OCI-LY7 (cell line): ENCODE measurements at places on chromosomes 1 and 21. TPM values are rescaled to one million over a fixed set of nuclear protein-coding genes. Genes with fewer than 3 reads are reported as not detected.

- DNase-seq, result no peak
Measured at GRCh38 chr1:219235903-219236481, 62.3 kb downstream of the LYPLAL1 start.

UBE2U gene
- not detected in 2 replicates for total RNA-seq

ILDR2 gene
- total RNA-seq, result 2.5 and 3.2 TPM in 2 replicates

GRCh38 chr1:200474633-200475032 lies 64.8 kb upstream of the ZNF281 start:
- DNase-seq, result no peak

- no peak for DNase-seq
Measured at GRCh38 chr1:207081088-207081487, 7.6 kb upstream of the C4BPB start.

PLPPR4 gene
- not detected in 2 replicates for total RNA-seq

DNA sequence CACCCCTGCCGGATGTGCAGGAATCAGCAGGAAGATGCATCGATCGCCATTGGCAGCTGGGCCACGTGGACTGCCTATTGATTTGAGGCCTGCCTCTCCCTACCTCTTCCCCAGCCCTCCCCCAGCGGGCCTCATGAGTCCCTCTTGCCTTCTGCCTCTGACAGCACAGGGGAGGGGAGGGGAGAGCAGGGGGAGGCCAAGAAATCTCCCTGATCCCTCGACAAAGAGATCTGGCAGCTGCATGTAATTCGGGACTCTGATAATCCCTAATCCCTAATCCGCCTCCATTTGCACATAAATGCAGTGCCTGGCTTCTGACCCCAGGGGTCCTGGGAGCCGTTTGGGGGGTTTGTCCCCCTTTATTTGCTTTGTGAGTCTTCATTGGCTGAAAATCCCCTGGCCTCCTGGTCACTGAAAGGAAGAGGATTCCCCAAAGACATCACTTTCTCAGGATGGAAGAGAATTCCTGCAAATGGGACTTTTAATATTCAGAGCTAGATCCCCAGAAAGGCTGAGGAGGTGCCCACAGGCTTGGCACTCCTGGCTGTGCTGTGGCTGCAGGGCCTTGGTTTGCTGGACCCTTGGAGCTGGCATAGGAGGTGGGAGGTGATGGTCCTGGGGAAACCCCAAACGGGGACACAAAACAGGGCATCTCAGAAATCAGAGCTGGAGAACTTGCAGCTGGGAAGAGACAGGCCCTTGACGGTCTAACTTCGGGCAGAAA lies 239.4 kb upstream of the POU3F1 start:
- no peak for DNase-seq

DNA sequence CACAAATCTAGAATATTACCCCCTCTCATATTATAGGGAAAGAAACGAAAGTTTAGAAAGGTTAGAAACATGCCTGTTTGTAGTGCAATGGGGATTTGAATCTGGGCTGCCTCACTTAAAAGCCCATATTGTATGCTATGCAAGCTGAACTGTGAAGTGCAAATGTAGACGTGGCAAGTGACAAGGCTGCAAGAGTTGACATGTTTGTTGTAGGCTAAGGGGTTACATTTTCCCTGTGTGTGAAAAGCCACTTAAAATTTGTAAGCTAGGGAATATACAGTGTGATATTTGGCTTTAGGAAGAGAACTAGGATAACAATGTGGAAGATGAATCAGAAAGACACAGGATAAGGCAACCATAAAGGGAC lies 29.0 kb downstream of the WDR26 start:
- no peak for DNase-seq
